Endothelial cell (in vitro differentiated cells): ENCODE measurements at places on chromosomes 2 and 18.
A peak's percentile ranks its signal among the peaks of the same experiment; 100 is the strongest.

- no peak overlapping the region for H3K4me3 ChIP-seq
- DNase-seq = peak; percentile 65
- no peaks in the 10 kb centered on the region for H3K27me3 ChIP-seq
- H3K36me3 ChIP-seq = no peaks in the 10 kb centered on the region
Observed at GRCh38 chr2:202178346-202178958, 59.9 kb downstream of the SUMO1 start.

DNA sequence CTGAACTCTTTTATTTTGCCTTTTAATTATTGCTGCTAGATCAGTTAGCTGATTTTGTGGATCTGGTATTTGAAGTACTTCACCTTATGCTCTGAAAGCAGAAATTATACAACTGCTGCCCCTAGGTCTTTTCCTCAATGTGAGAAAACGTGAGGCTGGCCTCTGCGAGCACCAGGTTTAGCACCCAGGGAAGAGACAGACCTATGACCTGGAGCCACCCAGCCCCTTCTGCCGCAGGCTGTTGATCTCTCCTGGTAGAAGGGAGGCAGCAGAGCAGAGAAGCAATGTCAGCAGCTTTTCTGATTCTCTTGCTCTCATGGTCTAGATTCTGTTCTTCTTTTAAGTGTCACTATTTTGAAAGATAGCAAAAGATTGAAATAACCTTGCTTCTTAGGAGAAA lies 19.9 kb downstream of the TRAPPC12 start:
- no peak for DNase-seq
- peaks cover 6% of the 10 kb centered on the region for H3K27me3 ChIP-seq
- no peak overlapping the region for H3K27ac ChIP-seq
- peaks cover 36% of the 10 kb centered on the region for H3K36me3 ChIP-seq
- H3K4me3 ChIP-seq = no peak overlapping the region

- peaks cover 6% of the 10 kb centered on the region for H3K27me3 ChIP-seq
- H3K4me1 ChIP-seq = peaks cover 25% of the 10 kb centered on the region
- H3K4me3 ChIP-seq = no peak overlapping the region
- H3K27ac ChIP-seq = no peak overlapping the region
- no peaks in the 10 kb centered on the region for H3K36me3 ChIP-seq
Observed at GRCh38 chr2:230589497-230590015, 123.1 kb upstream of the CAB39 start.

DNA sequence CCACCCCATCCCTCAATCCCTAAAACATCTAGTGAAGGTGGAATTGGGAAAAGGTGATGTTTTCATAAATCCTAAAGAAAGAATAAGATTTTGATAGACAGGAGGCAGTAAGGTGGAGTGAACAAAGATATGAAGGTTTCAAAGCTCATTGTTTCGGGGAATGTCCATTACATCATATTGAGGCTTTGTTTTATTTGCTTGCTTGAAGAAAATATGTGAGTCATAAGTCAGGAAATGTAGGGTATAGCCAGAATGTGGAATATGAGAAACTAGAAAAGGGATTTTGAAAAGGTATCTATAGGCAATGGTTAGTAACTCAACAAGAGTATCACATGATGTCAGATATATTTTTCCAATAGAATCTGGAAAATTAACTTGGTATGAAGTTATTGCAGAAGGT lies 1178.5 kb upstream of the ACVR2A start:
- H3K4me1 ChIP-seq = no peaks in the 10 kb centered on the region
- DNase-seq = no peak
- no peaks in the 10 kb centered on the region for H3K36me3 ChIP-seq
- no peak overlapping the region for H3K4me3 ChIP-seq
- no peaks in the 10 kb centered on the region for H3K27me3 ChIP-seq

DNA sequence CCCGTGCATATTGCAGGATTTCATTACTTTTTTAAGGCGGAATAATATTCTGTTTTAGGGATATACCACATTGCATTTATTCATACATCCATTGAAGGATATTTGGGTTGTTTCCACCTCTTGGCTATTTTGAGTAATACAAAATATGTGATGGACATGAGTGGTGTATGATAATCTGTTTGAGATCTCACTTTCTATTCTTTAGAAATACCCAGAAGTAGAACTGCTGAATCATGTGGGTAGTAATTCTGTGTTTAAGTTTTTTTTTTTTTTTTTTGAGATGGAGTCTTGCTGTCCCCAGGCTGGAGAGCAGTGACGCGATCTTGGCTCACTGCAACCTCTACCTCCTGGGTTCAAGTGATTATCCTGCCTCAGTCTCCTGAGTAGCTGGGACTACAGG lies 201.4 kb downstream of the NYAP2 start:
- no peaks in the 10 kb centered on the region for H3K36me3 ChIP-seq
- H3K4me3 ChIP-seq = no peak overlapping the region
- no peaks in the 10 kb centered on the region for H3K27me3 ChIP-seq
- H3K4me1 ChIP-seq = no peaks in the 10 kb centered on the region

GRCh38 chr2:106560773-106561172 lies 73.6 kb downstream of the CD8B2 start:
- no peak for DNase-seq
- H3K27me3 ChIP-seq = no peaks in the 10 kb centered on the region
- no peak overlapping the region for H3K27ac ChIP-seq
- peaks cover 3% of the 10 kb centered on the region for H3K36me3 ChIP-seq
- H3K4me1 ChIP-seq = no peaks in the 10 kb centered on the region
- no peak overlapping the region for H3K4me3 ChIP-seq

DNA sequence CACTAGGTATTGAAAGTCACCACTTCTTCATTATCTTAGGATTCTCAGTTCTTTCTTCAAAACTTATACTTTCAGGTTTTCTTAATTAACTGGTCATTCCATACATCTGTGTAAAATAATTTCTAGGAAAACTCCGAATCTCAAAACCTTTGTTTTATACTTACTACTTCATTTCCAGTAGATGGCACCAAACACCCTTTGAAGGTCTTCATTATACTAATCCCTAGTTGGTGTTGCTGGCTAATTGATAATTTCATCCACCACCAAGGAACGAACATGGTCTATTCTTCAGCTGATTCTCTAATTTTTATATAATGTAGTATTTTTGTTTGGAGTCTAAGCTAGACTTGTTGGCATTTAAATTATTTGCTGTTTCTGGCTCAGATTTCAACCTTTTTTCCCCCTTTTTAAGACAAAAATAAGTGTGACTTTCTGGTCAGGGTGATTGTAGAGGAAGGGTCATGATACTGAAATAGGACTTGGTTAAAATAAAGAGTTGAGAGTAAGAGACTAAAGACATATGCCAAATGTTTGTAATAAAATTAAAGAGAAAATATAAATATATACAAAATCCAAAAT lies 2.8 kb upstream of the MXD1 start:
- H3K4me1 ChIP-seq = no peaks in the 10 kb centered on the region
- H3K36me3 ChIP-seq = peaks cover 6% of the 10 kb centered on the region
- no peak for DNase-seq
- H3K27me3 ChIP-seq = peaks cover 6% of the 10 kb centered on the region
- H3K4me3 ChIP-seq = no peak overlapping the region

- H3K36me3 ChIP-seq = no peaks in the 10 kb centered on the region
- no peak overlapping the region for H3K4me3 ChIP-seq
- DNase-seq = no peak
- no peaks in the 10 kb centered on the region for H3K4me1 ChIP-seq
- H3K27me3 ChIP-seq = peaks cover 4% of the 10 kb centered on the region
Observed at GRCh38 chr2:2039826-2040225, 291.2 kb downstream of the MYT1L start.

DNA sequence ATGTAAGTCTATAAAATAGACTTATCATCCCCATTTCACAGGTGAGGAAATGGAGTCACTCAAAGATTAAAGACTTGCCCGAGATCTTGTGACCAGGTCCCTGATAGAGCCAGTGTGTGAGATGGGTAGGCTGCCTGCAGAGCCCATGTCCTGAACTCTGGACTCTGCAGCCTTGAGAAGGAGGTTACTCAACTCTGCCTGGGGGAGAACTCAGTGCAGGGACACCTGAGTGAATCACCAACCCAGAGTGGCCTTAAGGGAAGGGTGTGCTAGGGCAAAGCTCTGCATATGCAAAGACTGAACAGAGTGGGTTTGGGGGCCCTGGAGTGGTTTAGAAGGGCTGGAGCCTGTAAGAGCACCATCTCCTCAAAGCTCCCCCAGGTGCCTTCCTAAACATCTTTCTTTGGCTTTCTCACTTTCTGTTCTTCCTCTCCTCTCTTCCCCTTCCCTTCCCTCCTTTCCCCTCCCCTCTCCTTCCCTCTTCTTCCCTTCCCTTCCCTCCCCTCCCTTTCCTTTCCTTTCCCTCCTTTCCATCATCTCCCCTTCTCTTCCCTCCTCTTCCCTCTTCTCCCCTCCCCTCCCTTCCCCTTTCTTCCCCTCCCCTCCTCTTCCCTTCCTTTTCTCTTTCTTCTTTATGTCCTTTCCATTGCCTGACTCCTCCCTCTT lies 67.6 kb downstream of the CELF4 start:
- H3K27me3 ChIP-seq = peaks cover 28% of the 10 kb centered on the region
- no peak for DNase-seq
- H3K4me3 ChIP-seq = no peak overlapping the region
- peaks cover 3% of the 10 kb centered on the region for H3K36me3 ChIP-seq
- no peak overlapping the region for H3K27ac ChIP-seq

DNA sequence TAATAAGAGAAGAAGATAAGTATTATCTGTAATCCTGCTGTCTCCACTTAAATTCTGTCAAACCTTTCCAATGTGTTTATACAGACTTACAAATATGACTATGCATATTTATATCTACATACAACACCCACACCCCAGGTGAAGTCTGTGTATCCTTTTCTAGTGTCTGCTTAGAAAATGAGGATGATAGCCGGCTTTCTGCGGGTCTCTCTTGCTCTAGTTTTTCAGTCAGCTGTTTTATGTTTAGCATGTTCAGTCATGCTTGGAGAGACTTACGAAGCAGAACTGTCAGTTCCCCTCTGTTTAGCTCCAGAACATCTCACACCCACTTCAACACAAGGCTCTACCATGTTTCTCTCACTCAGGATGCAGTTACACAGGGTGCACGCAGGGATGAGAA lies 137.3 kb upstream of the NFATC1 start:
- H3K27me3 ChIP-seq = peaks cover 6% of the 10 kb centered on the region
- no peak overlapping the region for H3K4me3 ChIP-seq
- DNase-seq = no peak
- H3K27ac ChIP-seq = no peak overlapping the region
- H3K36me3 ChIP-seq = peaks cover 11% of the 10 kb centered on the region

DNA sequence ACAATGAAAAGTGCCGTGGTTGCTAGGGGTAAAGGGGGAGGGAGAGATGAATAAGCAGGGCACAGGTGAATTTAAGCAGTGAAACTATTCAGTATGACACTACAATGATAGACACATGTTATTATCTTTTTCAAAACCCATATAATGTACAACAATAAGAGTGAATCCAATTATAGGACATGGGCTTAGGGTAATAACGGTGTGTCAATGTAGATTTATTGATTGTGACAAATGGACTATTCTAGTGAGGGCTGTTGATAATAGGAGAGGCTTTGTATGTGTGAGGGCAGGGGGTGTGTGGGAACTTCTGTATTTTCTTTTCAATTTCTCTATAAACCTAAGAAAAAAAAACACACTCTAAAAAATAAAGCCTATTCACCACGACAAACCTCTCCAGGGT lies 223.8 kb downstream of the RIT2 start:
- H3K4me1 ChIP-seq = no peaks in the 10 kb centered on the region
- no peak overlapping the region for H3K27ac ChIP-seq
- no peaks in the 10 kb centered on the region for H3K36me3 ChIP-seq
- DNase-seq = no peak
- no peak overlapping the region for H3K4me3 ChIP-seq
- no peaks in the 10 kb centered on the region for H3K27me3 ChIP-seq
